Fibroblast of skin of scalp (primary cell): ENCODE measurements at places on chromosomes 3 and 15.

- DNase-seq, result no peak
Observed at GRCh38 chr15:86213420-86213819, 133.7 kb downstream of the AGBL1 start.

DNA sequence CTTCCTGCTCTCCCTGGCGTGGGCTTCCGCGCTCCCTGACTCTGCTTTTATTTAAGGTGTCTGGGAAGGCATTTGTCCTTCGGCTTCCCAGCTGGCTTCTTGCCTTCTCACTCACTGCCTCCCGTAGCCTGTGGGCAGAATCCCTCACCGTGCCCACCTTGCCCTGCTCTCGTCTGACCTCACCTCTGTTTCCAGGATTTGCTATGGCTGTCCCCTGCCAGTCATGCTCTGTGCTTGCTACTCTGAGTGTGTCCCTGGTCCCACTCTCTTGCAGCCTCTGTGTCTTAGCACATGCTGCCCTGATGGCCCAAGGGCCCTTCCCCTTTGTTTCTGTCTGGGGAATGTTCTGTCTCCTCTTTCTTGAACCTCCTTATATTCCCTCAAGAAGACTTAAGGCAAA, 26.2 kb downstream of the LPP start:
- DNase-seq, result no peak

DNA sequence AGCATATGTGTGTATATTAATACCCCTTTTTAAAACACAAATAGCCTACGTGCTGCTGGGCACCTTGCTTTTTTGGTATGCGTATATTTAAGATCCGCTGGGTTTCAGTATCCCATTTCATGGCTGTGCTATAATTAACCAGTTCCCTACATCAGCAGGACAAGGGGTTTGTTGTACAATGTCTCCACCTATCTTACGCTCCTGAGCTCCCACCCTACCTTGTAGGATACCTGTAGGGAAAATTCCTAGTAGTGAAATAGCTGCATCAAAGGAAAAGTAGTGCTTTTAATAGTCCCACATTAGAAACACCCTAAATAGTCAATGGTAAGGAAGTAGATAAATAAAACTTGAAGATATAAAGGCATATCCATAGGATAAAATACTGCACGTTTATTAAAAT, 1.4 kb downstream of the MAP6D1 start:
- DNase-seq, result no peak

GRCh38 chr15:75161917-75162414, 39.7 kb upstream of the C15orf39 start:
- no peak for DNase-seq

- DNase-seq, result no peak
Observed at GRCh38 chr3:42336103-42336502, 70.1 kb upstream of the CCK start.

DNA sequence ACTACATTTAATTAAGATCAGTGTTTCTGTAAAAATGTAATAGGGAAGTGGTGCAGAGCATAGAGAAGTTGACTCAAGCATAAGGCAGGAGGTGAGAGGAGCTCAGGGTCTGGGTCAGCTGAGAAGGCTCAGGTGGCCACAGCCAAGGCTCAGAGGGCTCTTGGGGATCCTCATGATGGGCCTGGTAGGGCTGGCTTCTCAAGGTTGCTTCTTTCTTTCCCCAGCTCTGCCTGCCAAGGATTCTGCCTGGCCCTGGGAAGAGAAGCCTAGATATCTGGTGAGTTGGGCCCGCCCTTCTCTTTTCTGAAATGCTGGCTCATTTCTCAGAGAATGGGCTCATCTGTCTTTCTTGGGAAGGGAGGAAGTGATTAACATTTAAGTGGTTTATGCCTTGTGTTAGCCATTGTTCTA, 6.5 kb downstream of the ZNF589 start:
- DNase-seq, result peak; percentile 38

- DNase-seq, result peak; percentile 97
Observed at GRCh38 chr3:37935756-37936666, 54.6 kb upstream of the VILL start.

GRCh38 chr3:32045091-32045915, 61.1 kb upstream of the GPD1L start:
- peak; percentile 4 for DNase-seq

- DNase-seq, result no peak
Observed at GRCh38 chr3:63652066-63652725, at the start of gene SNTN. Gene SNTN (plus strand): TSS chr3:63652675. CDS start chr3:63652688, 13 bp downstream.

DNA sequence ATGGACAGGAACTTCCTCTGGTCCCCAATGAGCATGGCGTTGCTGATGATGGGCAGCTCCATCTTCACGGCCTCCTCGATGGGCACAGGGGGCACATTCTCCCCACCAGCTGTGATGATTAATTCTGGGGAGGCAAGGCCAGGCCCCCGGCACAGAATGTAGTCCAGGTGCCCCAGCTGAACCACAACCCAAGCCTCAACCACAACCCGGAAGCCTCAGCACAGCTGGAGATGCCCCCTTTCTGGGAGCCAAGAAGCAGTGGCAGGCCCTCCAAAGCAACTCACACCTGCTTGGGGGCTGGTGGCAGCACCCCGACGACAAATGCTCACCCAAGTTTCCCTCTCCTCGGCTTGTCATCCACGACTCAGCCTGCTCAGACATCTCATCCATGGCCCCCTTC, 25.2 kb downstream of the IDH3A start:
- DNase-seq, result no peak

GRCh38 chr3:195046441-195046840, 224.5 kb downstream of the XXYLT1 start:
- no peak for DNase-seq

- no peak for DNase-seq
Observed at GRCh38 chr3:34780294-34780693, 859.0 kb upstream of the ARPP21 start.

DNA sequence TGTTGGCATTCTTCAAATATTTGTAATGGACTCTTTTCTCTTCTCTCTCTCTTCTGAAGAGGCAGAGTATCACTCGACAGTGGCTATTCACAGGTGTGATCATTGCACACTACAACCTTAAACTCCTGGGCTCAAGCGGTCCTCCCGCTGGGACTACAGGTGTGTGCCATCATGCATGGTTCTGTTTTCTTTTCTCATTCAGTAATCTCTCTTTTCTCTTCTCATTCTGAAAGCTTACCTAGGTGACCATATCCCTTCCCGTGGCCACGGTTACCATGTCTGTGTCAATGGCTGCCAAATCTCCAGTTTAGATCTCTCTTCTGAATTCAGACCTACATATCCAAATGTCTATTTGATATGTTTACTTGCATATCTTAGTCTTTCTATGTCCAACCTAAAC, 96.3 kb downstream of the SOX2 start:
- DNase-seq, result no peak

GRCh38 chr3:73718326-73719110, 93.8 kb upstream of the PDZRN3 start:
- no peak for DNase-seq

- DNase-seq, result no peak
Observed at GRCh38 chr3:125022206-125022605, 33.6 kb downstream of the HEG1 start.
